Right renal cortex interstitium (tissue), 3 donors: ENCODE measurements at places on chromosomes 11 and 22.

GRCh38 chr11:9459667-9460321, 1.0 kb upstream of the ZNF143 start:
- peak; percentile 45 for DNase-seq

DNA sequence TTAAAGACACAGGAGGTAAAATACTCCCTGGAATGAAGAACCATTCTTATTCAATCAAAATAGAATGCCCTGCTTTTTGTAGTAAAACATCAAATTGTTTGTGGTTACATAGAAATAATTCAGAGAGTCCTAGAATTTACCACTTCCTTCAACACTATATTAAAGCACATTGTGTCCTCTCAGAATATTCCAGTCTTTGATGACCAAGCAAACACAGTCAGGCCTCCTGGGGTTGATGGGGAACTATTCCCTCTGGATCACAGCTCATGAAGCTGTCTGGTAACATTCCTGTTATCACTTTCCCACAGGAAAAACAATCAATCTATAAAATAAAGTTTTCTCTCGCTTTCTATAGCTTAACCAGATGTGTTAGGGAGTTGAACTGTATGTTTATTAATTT, 389.3 kb downstream of the KCNA4 start:
- no peak for DNase-seq

GRCh38 chr11:96185220-96185768, 157.7 kb downstream of the MAML2 start:
- no peak for DNase-seq

DNA sequence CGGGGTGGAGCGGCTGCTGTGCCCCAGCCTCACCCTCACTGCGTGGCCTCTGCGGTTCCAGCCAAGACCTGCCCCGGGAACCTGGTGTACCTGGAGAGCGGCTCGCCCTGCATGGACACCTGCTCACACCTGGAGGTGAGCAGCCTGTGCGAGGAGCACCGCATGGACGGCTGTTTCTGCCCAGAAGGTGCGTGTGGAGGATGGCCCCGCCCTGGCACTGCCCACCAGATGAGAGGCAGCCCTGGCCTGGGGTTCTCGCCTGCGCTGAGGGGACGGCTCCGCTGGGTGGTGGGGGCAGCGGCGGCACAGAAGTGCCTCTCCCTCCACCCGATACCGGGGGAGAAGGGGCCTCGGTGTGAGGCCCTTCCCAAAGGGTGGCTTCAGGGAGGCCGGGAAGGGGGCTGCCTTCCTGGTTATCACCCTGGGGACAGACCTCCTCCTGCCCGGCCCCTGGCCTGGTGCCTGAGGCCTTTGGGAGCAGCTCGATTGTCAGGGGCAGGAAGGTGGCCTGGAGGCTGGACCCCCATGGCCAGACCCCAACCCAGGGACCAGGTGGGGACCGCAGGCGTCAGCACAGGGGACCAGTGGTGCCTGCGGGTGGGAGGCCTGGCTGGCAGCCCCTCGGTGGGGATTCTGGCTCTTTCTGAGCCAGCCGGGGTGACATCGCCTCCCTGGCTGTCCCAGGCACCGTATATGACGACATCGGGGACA, 7.1 kb downstream of the MUC2 start:
- DNase-seq: no peak

GRCh38 chr22:46593211-46593681, 26.9 kb upstream of the GRAMD4 start:
- no peak for DNase-seq

- DNase-seq: no peak
Observed at GRCh38 chr11:120139316-120140069, 1.6 kb upstream of the TRIM29 start.

DNA sequence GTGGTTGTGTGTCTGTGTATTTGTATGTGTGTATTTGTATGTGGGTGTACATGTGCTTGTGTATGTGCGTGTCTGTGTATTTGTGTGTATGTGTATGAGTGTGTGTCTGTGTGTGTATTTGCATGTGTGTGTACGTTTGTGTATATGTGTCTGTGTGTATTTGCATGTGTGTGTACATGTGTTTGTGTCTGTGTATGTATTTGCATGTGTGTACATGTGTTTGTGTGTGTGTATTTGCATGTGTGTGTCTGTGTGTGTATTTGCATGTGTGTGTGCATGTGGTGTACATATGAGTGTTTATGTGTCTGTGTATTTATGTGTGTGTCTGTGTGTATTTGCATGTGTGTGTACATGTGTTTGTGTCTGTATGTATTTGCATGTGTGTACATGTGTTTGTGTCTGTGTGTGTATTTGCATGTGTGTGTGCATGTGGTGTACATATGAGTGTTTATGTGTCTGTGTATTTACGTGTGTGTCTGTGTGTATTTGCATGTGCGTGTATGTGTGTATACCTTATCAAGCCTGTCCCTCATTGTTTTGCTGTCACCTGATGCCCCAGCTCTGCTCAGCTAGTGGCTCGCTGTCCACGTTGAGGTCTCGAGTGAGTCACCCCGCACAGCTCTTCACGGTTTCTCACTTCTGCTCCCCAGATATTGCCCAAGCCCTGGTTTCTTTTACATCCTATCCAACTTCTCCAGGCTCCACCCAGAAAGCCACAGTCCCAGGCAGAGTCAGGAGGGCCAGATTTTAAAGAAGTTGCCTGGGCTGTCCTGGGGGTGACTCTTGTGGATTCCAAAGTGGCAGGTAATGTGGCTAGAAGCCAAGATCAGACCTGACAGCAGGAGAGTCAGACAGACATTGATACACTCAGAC, 15.2 kb downstream of the MB start:
- no peak for DNase-seq

- no peak for DNase-seq
Observed at GRCh38 chr11:3143136-3143880, 21.8 kb downstream of the OSBPL5 start.

- DNase-seq: no peak
Observed at GRCh38 chr22:49235463-49236300, 592.0 kb downstream of the BRD1 start.

DNA sequence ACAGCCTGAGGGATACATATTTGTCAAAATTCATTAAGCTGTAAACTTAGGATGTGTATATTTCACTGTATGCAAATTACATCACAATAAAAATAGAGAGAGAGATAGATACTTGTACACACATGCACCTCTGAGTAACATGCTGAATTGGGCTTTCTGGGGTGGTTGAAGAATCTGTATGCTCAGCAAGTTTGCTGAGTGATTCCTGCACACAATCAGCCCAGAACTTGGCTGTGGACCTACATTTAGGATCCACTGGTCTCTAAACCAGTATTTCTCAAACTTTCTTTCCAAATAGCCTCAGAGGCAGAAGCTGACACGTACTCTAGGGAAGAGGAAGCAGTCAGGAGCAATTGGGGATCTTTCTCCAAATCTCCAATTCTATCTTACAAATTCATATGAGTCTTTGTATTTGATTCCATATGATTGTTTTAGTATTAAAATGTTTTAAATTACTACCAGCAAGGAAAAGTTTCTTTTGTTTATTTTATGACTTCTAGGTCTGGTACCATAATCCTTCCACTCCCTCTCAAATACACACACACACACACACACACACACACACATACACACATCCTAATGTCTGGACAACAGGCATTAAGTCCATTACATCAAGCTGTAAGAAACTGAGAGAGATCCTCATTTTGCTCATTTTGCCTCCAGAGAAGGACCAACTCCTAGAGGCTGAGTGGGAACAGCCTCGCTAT, 20.0 kb downstream of the SYT13 start:
- no peak for DNase-seq

- no peak for DNase-seq
Observed at GRCh38 chr11:19631712-19632498, 80.7 kb upstream of the NAV2 start.

GRCh38 chr11:104844451-104844850, 53.8 kb downstream of the CASP12 start:
- DNase-seq: no peak

- no peak for DNase-seq
Observed at GRCh38 chr11:105432241-105432995, 177.5 kb upstream of the GRIA4 start.

- no peak for DNase-seq
Observed at GRCh38 chr11:47393163-47394049, 15.0 kb upstream of the SLC39A13 start.

DNA sequence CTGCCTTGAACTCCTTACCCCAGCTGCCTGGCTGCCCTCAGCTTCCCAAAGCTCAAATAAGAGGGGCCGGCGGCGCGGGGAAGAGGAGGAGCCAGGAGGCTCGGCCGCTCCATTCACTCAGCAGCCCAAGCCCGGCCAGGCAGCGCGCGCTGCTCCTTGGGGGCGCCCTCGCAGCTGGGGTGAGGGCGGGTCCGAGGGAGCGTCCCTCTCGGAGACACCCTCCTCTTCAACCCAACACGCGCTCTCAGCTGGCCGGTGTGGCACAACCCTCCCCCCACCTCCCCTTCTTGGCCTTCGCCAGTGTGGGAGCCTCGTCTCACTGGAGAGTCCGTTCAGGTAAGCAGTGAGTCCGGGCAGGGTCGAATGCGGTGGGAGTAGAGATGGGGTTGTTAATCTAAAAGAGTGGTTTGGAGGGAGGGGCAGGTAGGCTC, at the start of gene WT1:
Gene WT1, minus strand, starts transcription at position 29 of the 431 bp plus-strand sequence.
- peak; percentile 83 for DNase-seq

- no peak for DNase-seq
Observed at GRCh38 chr22:22692707-22693530, 48.5 kb downstream of the GGTLC2 start.

DNA sequence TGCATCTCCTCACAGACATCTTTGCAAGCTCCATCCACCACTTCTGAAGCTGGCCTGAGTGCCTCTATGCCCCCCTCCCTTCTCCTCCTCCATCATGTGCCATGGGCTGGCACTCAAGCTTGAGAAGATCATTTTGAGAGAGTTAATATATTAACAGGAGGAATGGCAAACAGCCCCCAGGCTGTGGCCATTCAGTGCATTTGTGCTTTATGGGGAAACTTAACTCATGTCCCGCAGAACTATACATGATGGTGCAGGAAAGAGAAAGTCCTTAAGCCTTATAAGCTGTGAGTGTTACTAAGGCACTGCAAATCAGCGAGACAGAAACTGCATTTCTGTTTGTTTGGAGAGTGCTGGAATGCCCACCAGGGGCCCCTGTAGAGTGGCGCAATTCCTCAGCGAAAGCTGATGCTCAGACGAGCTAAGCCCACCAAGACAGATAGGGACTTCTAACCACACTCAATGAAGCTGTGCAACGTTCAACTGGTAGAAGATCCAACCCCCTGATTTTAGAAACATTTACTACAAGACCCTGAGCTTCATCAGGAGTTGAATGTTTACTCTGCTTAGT, 26.8 kb upstream of the PHLDA2 start:
- DNase-seq: no peak

DNA sequence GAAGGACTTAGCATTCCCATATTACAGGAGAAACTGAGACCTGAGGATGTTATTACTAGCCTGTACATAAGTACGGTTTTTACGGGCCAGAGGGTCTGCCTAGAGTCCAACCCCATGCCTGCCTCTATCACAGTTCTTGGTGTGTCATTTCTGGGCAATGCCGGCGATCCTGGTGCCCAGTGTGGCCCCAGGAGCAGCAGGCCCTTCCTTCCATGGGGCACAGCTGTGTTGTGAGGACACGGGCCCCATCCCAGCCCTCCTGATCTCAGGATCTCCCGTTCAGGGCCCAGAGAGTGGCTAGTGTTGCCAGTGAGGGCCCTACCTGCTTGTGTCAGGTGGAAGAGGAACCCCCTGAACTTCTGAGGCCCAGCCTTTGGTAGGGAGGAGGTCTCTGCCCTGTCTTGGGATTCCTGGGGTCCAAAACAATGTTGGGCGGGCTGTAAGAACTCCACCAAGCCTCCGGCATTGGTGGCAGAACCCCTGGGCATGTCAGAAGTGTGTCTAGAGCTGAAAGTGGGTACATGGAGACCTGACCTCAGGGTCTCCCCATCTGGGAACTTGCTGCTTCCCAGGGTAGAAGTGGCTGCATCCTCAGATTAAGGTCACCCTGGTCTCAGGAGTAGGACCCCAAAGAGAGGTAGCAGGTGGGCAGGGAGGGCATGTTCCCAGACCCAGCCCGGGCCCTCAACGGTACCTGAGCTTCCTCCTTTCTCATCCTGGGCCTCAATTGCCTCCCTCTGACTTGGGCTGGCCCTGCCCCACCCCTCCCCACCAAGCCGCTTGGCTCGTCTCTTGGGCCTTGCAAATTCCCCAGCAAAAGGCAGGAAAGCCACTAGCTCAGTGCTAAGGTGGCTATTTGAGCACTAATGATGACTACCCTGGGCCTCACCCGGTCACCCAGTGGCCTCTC, 74.6 kb upstream of the KCNQ1OT1 start:
- DNase-seq: no peak

GRCh38 chr11:123505546-123506299, 75.7 kb downstream of the GRAMD1B start:
- DNase-seq: no peak

DNA sequence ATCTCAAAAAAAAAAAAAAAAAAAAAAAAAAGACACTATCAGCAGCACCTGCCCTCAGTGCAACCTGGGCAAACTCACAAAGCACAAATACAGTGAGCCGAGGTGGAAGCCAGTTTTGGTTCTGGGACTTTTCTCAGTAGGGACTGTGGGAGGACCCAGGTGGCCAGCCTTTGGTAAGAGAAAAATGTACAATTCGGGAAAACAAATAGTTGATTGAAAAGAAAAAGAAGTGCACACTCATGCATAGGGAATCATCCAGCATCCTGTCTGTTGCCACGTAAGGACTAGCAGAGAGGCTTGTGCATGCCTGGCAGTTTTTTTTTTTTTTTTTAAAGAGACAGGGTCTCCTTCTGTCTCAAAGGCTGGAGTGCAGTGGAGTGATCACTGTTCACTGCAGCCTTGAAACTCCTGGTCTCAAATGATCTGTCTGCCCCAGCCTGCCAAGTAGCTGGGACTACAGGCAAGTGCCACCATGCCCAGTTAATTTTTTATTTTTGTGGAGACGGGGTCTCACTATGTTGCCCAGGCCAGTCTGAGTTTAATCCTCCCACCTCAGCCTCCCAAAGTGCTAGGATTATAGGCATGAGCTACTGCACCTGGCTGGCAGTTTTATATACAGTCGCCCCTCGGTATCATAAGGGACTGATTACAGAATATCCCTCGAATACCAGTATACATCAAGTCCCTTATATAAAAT, 36.7 kb downstream of the TPST2 start:
- no peak for DNase-seq

GRCh38 chr22:48367731-48368130, 1459.9 kb downstream of the BRD1 start:
- DNase-seq: no peak

GRCh38 chr22:45164270-45165088, 754 bp downstream of the NUP50 start:
- DNase-seq: no peak
